ENCODE measurements at places on chromosomes 11 and 22.

DNA sequence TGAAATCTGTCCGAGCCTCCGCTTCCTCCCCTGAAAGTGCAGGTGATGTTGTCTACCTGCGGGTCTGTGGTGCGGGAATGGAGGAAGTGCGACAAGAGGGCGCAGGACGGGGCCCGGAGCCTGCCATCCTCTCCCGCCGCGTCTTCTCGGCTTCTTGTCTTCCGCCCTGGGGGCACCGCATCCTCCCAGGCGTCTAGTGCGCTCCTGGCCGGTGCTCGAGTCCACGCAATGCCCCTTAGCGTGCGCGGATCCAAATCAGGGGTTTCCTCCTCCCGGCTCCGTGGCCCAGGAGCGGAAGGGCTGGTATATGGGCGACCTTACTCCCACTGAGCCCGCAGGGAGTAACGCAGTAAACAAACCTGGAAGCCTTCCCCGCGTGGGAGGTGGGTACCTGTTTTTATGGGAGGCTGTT lies 405 bp downstream of the SFI1 start:
- H3K36me3 ChIP-seq, result no peaks in the 10 kb centered on the region
- H3K4me3 ChIP-seq, result peak overlapping the region; percentile 72

DNA sequence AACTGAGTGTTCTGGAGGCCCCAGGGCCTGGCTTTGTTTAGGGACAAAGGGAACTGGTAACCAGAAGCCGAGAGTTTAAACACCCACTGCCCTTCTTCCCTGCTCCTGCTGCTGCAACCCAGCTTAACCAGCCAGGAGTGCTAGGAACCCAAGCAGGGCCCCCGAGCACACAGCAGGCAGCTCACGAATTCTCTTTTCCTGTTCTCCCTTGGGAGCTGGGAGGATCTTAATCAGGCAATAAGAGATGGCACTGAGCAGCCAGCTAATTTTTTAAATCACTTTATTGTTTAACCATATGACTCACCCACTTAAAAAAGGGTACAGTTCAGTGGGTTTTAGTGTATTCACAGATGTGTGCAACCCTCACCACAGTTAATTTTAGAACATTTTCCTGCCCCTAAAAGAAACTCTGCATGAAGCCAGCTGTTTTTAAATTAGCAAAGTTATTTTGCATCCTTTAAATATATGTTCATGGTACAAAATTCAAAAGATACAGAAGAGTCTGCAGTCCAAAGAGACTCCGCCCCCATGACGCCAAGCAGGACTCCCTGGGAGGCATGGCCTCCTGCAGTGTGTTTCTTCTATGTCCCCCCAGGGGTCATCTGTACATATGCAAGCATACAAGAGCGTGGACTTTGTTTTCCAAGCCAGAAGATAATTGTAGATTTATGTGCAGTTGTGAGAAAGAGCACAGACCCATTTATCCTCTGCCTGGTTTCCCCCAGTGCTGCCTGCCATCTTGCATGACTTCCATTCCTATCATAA lies 18.9 kb upstream of the PPP6R3 start:
- no peaks in the 10 kb centered on the region for H3K4me1 ChIP-seq
- no peaks in the 10 kb centered on the region for H3K27me3 ChIP-seq
- H3K36me3 ChIP-seq, result no peaks in the 10 kb centered on the region
- DNase-seq, result no peak
- H3K27ac ChIP-seq, result no peak overlapping the region

- no peak for DNase-seq
- H3K27ac ChIP-seq, result no peak overlapping the region
- no peaks in the 10 kb centered on the region for H3K36me3 ChIP-seq
- no peaks in the 10 kb centered on the region for H3K27me3 ChIP-seq
Measured at GRCh38 chr11:119800171-119800570, 71.2 kb upstream of the NECTIN1 start.

GRCh38 chr11:118051136-118051610 lies 25.7 kb upstream of the TMPRSS4 start:
- H3K27ac ChIP-seq, result no peak overlapping the region
- H3K4me3 ChIP-seq, result no peak overlapping the region
- H3K27me3 ChIP-seq, result no peaks in the 10 kb centered on the region
- H3K4me1 ChIP-seq, result no peaks in the 10 kb centered on the region
- H3K36me3 ChIP-seq, result no peaks in the 10 kb centered on the region
- DNase-seq, result peak; percentile 77

GRCh38 chr11:73415854-73416615 lies 39.8 kb downstream of the RELT start:
- peaks cover 16% of the 10 kb centered on the region for H3K4me1 ChIP-seq
- H3K27me3 ChIP-seq, result no peaks in the 10 kb centered on the region
- DNase-seq, result no peak
- H3K36me3 ChIP-seq, result no peaks in the 10 kb centered on the region
- H3K27ac ChIP-seq, result no peak overlapping the region

DNA sequence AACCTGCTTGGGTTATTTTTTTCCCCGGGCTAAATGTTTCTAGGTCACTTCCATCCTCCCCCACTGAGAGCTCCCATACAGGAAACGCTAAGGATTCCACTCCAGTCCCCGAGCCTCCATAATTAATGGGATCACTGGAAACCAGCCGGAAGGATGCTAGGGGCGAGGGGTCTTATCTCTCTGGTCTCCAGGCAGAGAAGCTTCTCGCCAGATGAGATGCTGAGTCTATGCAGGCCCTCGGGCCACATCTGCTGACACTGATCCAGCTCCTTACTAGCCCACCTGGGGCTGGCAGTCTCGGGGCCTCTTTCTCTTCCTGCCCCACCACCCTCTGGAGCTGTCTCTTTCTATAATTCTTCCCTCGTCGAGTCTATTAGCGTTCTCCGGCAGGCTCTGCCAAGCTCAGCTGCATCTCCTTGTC lies 125.9 kb upstream of the SYT13 start:
- H3K27me3 ChIP-seq, result no peaks in the 10 kb centered on the region
- no peaks in the 10 kb centered on the region for H3K36me3 ChIP-seq
- H3K27ac ChIP-seq, result no peak overlapping the region
- no peak overlapping the region for H3K4me3 ChIP-seq
- H3K4me1 ChIP-seq, result peaks cover 3% of the 10 kb centered on the region

DNA sequence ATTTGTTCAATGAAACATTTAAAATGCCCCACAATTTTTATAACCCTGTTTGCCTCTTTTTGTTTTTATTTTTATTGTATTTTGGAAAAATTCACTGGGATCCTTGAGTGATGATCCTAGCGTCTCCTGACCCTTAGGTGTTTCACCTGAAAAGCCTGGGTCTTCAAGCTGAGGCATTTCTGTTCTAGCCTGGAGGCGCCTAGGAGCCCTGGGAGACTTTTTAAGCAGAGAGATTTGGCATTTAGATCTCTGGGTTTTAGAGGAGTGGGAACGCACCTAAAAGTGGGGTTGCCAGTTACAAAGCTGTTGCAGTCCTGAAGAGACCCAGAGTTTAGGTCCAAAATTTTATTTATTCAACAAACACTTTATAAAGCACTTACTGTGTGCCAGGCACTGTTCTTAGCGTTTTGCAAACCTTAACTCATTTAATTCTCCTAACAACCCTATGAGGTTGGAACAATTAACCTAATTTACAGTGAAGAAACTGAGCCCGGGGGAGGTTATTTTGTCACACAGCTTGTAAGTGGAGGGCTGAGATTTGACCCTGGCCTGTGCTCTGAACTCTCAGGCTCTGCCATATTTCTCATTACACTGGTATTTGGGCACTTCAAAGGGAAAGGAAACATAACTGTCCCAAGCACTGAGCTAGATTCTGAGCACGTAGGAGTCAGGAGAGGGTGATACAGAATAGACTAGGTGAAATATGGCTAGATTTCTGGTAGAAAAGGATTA lies 834 bp upstream of the FADS1 start:
- peak overlapping the region; percentile 83 for H3K4me3 ChIP-seq
- no peaks in the 10 kb centered on the region for H3K36me3 ChIP-seq
- no peaks in the 10 kb centered on the region for H3K27me3 ChIP-seq
- no peak for DNase-seq
- H3K27ac ChIP-seq, result peak overlapping the region; percentile 99

GRCh38 chr22:48595511-48595905 lies 1232.2 kb downstream of the BRD1 start:
- no peak overlapping the region for H3K4me3 ChIP-seq
- H3K27me3 ChIP-seq, result no peaks in the 10 kb centered on the region
- no peak for DNase-seq
- no peaks in the 10 kb centered on the region for H3K4me1 ChIP-seq

GRCh38 chr22:39908737-39909136 lies 7.9 kb downstream of the GRAP2 start:
- no peak overlapping the region for H3K4me3 ChIP-seq
- no peak overlapping the region for H3K27ac ChIP-seq
- no peaks in the 10 kb centered on the region for H3K36me3 ChIP-seq
- no peaks in the 10 kb centered on the region for H3K27me3 ChIP-seq

DNA sequence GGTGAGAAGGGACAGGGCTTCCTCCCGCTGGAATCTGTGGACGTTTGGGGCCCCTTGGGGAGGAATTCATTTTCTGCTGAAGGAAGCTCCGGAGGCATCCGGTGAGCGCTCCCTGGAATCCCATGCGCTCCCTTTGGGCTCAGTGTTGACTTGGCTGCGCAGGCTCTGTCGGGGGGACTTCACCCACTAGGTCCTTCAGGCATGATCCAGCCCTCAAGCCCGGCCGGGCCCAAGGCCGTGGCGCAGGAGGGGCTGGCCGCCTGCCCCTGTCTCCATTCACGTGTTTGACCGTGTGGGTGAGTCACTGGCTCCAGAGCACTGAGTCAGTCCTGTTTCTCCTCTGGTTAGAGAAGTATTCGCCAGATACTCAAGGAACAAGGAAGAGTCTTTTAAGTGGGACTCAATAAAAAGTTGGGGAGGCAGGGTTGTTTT lies 1.4 kb downstream of the CTTN start:
- H3K36me3 ChIP-seq, result no peaks in the 10 kb centered on the region
- peaks cover 45% of the 10 kb centered on the region for H3K4me1 ChIP-seq
- no peak for DNase-seq
- H3K27ac ChIP-seq, result peak overlapping the region; percentile 95

DNA sequence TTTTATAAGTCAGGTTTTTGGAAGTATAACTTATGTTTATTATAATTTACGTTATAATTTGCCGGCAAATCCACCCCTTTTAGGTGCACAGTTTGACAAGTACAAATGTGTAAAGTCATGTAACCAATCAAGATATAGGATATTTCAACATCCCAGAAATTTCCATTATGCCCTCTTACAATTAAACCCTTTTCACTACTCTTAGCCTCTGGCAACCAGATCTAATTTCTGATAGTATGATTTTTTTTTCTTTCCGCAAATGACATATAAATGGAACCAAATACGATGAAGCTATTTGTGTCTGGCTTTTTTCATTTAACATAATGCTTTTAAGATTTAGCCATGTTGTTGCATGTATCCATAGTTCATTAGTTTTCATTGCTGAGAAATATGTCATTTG lies 69.5 kb upstream of the HTATIP2 start:
- no peak overlapping the region for H3K4me3 ChIP-seq
- H3K36me3 ChIP-seq, result no peaks in the 10 kb centered on the region
- no peaks in the 10 kb centered on the region for H3K27me3 ChIP-seq
- H3K27ac ChIP-seq, result no peak overlapping the region
- no peak for DNase-seq

DNA sequence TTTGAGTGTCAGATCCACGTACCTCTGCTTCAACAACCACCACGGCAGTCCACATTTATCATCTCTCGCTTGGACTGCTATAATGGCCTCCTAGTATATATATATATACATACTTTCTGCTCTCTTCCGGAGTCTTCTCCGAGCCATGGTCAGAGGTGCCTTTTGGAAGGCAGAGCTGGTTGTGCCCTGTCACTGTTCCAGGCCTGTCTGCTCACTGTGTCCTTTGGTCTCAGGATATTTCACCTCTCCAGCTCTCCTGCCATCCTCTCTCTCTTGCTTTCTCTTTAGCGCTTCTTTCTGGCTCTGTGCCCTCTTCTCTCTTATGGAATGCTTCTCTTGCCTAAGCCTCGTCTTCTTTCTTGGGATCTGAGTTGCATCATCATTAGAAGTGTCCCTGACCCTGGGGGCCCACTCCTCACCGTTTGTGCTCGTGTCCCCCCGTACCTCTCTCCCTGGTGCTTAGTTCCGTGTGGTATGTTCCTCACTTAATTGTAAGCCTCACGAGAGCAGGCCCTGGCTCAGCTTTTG lies 86.1 kb upstream of the RASSF10 start:
- DNase-seq, result no peak
- no peaks in the 10 kb centered on the region for H3K4me1 ChIP-seq
- H3K27ac ChIP-seq, result no peak overlapping the region
- H3K4me3 ChIP-seq, result no peak overlapping the region

- H3K36me3 ChIP-seq, result no peaks in the 10 kb centered on the region
- no peak for DNase-seq
- no peak overlapping the region for H3K4me3 ChIP-seq
- H3K27ac ChIP-seq, result no peak overlapping the region
Measured at GRCh38 chr22:22897091-22897490, 9.5 kb downstream of the IGLL5 start.

GRCh38 chr11:106087815-106088435 lies 10.5 kb downstream of the AASDHPPT start:
- H3K27me3 ChIP-seq, result no peaks in the 10 kb centered on the region
- H3K27ac ChIP-seq, result peak overlapping the region; percentile 20
- H3K4me3 ChIP-seq, result no peak overlapping the region
- DNase-seq, result no peak

DNA sequence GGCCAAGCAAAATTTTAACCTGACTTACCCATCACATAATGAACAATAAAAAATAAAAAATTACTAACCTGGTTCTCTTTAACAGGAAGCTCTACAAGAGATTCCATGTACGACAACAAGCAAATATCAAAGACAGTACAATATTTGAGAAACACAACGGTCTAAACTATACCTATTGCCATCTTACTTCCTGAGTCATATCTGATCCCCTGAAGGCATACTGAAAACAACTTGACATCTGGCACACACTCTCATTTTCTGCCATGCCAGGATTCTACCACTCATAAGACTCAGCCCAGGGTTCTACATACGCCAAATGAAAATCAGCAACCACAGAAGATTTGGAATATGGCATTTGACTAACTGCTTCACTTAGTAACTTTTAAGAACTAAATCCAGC lies 13.8 kb downstream of the DENND5A start:
- no peak overlapping the region for H3K4me3 ChIP-seq
- no peak for DNase-seq
- no peak overlapping the region for H3K27ac ChIP-seq
- H3K36me3 ChIP-seq, result no peaks in the 10 kb centered on the region
- H3K27me3 ChIP-seq, result no peaks in the 10 kb centered on the region

Measured in vagina (tissue), 2 donors.